ENCODE measurements at places on chromosomes 16 and 17. TPM values are rescaled to one million over a fixed set of nuclear protein-coding genes. Genes with fewer than 3 reads are reported as not detected.

DNA sequence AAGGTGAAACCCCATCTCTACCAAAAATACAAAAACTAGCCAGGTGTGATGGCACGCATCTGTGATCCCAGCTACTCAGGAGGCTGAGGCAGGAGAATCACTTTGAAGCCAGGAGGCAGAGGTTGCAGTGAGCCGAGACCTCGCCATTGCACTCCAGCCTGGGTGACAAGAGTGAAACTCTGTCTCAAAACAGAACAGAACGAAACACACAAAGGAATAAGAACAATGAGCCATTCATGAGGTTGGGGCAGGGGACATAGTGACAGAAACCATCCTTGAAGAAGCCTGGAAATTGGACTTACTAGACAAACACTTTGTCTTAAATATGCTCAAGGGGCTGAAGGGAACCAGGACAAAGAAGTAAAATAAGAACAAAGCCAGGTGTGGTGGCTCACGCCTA is 39.4 kb downstream of the WDR45B start:
- no peaks in the 10 kb centered on the region for H3K27me3 ChIP-seq
- no peak overlapping the region for H3K4me3 ChIP-seq
- H3K36me3 ChIP-seq: peaks cover 87% of the 10 kb centered on the region
- no peak for DNase-seq

The PIMREG gene
- total RNA-seq: 0.42 TPM

DNA sequence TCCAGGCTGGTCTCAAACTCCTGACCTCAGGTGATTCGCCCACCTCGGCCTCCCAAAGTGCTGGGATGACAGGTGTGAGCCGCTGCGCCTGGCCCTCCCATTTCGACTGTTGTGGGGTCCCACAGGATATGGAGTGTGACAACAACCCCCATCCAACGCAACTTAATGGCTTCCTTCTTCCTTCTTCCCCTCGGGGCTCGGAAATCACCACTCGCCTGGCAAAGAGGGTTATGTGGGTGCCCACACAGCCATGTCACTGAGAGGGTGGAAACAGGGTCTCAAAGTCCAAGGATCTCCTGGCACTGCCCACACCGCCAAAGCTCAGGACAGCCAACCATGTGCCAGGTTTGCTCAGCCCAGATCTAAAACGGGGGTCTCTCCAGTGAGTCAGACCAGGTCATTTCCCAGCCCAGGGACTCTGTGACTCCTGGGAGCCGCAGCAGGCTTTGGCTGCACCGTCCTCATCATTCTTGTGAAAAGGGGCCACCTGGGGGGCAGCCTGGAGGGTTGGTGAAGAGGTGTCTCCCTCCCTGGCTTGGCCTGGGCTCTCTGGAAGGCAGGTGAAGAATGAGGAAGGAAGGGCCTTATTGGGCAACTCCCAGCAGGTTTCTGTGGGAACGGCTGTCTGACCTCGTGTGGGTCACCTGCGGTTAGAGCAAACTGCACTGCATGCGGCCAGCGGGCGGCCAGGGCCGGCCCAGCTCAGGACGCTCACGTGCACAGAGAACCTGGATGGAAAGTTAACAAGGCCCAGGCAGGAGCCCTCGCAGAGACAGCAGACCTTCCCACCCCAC is 25.3 kb upstream of the LITAF start:
- H3K27ac ChIP-seq: peak overlapping the region; percentile 50
- H3K4me1 ChIP-seq: no peaks in the 10 kb centered on the region
- no peak for DNase-seq
- no peaks in the 10 kb centered on the region for H3K36me3 ChIP-seq
- no peaks in the 10 kb centered on the region for H3K27me3 ChIP-seq
- H3K4me3 ChIP-seq: no peak overlapping the region

DNA sequence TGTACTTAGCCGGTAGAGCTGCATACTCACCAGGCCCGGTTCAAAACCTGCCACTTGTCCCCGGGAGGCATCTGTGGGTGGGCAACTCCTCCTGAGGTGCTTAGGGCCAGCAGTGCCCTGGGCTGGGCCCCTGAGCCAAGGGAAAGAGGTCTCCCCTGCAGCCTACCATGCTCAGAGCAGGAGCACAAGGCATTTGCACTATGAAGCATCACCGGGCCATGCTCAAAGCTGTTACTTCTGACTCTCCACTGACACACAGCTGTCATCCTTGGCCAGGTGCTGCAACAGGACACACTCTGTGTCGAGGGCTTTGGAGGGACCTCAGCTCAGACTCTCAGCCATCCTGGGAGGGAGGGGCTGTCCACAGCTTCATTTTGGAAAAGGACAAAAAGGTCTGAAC is 37.2 kb downstream of the SLC38A8 start:
- no peak for DNase-seq
- no peaks in the 10 kb centered on the region for H3K27me3 ChIP-seq
- no peak overlapping the region for H3K27ac ChIP-seq
- H3K36me3 ChIP-seq: no peaks in the 10 kb centered on the region
- no peaks in the 10 kb centered on the region for H3K4me1 ChIP-seq
- no peak overlapping the region for H3K4me3 ChIP-seq

DNA sequence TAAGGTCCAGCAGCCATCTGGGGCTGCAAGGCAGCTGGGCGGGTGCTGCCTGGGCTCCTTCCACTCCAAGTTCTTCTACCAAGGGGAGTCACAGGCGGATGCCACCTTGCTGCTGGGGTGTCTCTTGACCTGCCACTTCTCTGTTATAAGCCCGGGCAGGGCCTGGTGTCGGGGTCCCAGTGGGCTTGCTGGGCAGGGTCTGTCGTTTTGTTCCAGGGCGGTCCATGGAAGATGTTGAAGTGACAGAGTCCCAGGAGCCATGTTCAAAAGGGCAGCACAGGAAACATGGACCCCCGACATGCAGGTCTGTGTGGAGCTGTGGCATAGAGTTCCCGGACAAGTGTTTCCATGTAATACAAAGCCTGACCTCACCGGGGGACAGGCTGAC is 91.1 kb downstream of the TNFRSF13B start:
- H3K4me1 ChIP-seq: no peaks in the 10 kb centered on the region
- DNase-seq: no peak
- H3K4me3 ChIP-seq: no peak overlapping the region

DNA sequence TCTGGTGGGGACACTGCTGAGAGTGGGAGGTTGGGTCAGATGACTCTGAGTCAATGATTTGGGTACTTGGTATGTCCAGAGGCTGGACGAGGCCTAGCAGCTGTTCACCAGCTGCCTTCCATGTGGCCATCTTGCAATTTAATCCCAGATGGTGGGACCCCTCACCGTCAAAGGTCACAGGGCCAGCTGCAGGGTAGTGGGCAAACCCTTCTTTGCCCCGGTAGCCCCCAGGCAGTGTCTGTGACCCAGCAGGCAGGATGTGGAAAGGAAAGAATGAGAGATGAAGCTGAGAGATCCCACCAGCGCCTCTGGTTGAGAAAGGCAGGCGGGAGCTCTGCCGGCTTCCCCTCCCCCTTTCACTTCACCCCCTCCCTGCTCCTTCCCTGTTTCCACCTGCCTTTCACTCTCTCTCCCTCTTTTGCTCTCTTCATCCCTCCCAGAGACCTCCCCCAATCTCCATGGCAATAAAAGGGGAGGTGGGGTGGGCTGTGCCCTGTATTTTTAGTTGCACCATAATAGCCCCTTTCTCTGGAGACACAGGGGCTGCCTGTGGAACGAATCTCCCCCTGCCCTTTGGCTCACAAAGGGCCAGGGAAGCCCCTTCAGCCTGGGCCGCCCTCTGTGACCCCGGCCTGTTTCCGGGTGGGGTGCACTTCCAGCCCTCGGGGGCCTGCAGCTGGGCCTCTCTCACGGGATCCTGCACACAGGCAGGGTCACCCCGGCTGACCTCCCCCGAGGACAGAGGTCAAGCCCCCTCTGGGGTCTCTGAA is 20.2 kb downstream of the CDK5RAP3 start:
- H3K4me1 ChIP-seq: no peaks in the 10 kb centered on the region
- H3K27me3 ChIP-seq: no peaks in the 10 kb centered on the region
- no peak overlapping the region for H3K27ac ChIP-seq
- no peaks in the 10 kb centered on the region for H3K36me3 ChIP-seq
- DNase-seq: no peak
- H3K4me3 ChIP-seq: no peak overlapping the region

DNA sequence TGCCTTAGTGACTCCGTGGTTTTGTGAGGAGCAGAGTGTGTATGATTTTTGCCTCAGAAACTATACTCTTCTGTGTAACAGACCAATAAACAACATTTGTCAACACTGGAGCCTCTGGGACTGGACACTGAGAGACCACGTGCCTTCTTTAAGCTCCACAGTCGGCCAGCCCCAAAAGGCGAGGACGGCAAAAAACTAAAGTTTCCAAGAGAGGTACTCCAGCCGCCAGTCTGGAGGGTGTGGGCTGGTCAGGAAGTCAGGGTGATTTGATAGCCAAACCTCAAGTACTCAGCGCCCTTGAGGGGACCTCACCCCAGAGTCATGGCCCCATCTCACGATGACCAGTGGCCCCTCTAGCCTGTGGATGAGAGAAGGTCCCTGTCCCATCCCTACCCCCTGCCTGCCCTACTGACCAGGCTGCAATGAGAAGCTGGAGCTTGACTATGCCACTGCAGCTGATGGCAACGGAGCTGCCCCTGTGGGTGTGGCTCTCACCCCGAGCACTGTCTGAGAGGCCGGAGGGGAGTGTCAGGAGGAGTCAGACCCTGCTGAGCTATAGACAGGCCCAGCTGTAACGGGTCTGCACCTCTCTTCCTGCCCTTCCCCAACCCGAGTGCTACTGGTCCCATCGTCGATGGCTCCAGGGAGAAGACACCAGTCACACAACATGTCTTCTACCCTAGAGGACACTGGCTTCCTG is 19.8 kb downstream of the MNT start:
- H3K4me3 ChIP-seq: no peak overlapping the region
- no peak for DNase-seq
- H3K27me3 ChIP-seq: no peaks in the 10 kb centered on the region
- H3K4me1 ChIP-seq: no peaks in the 10 kb centered on the region

The KRT39 gene
- total RNA-seq: not detected

The TBC1D3G gene
- not detected for total RNA-seq

DNA sequence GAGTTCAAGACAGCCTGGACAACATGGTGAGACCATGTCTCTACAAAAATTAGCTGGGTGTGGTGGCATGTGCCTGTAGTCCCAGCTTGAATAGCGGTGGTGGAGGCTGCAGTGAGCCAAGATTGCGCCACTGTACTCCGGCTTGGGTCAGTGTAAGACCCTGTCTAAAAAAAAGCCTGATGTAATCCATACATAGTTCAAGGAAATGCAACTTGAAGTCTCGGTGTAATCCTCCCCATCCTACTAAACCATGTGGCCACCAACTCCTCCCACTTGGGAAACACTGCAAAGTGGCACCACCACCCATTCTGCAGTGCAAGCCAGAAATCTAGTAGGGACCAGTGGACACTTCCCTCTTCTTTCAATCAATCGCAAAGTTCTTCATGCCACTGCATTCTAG is 5.4 kb upstream of the KPNB1 start:
- no peak for DNase-seq
- no peaks in the 10 kb centered on the region for H3K36me3 ChIP-seq
- H3K27me3 ChIP-seq: no peaks in the 10 kb centered on the region
- no peak overlapping the region for H3K4me3 ChIP-seq
- H3K27ac ChIP-seq: no peak overlapping the region
- no peaks in the 10 kb centered on the region for H3K4me1 ChIP-seq

- no peaks in the 10 kb centered on the region for H3K27me3 ChIP-seq
- H3K4me1 ChIP-seq: no peaks in the 10 kb centered on the region
- DNase-seq: no peak
- H3K36me3 ChIP-seq: no peaks in the 10 kb centered on the region
- no peak overlapping the region for H3K4me3 ChIP-seq
- H3K27ac ChIP-seq: no peak overlapping the region
Measured at GRCh38 chr16:19184823-19185509, 16.9 kb downstream of the SYT17 start.

The HOXB2 gene
- 29.3 TPM for total RNA-seq

DNA sequence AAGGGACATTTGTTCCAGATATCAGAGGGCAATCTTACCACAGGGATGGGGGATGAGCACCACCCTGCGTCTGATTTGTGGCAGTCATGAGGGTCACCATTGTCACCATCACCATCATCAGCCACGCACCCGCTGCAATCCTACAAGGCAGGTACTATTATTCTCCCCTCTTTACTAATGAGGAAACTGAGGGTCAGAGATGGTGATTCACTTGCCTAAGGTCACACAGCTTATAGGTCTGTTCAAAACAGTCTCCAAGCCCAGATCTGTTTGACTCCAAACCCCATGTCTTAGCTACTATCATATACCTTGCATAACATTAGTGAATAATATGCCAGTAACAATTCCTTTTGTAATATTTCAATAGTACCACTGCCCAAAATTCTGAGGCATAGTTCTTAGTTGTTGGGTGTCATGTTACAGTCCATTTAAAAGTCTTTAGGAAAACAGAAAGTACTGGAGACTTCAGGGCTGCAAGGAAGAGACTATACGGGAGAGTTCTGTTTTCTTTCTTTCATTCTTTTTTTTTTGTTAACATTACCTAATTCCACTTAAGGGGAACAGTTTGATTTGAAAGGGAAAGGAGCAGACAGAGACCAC is 166.4 kb downstream of the C16orf95 start:
- no peak overlapping the region for H3K4me3 ChIP-seq
- no peak for DNase-seq
- H3K27ac ChIP-seq: no peak overlapping the region
- no peaks in the 10 kb centered on the region for H3K27me3 ChIP-seq
- no peaks in the 10 kb centered on the region for H3K4me1 ChIP-seq

The ABCA9 gene
- 108 TPM for total RNA-seq

DNA sequence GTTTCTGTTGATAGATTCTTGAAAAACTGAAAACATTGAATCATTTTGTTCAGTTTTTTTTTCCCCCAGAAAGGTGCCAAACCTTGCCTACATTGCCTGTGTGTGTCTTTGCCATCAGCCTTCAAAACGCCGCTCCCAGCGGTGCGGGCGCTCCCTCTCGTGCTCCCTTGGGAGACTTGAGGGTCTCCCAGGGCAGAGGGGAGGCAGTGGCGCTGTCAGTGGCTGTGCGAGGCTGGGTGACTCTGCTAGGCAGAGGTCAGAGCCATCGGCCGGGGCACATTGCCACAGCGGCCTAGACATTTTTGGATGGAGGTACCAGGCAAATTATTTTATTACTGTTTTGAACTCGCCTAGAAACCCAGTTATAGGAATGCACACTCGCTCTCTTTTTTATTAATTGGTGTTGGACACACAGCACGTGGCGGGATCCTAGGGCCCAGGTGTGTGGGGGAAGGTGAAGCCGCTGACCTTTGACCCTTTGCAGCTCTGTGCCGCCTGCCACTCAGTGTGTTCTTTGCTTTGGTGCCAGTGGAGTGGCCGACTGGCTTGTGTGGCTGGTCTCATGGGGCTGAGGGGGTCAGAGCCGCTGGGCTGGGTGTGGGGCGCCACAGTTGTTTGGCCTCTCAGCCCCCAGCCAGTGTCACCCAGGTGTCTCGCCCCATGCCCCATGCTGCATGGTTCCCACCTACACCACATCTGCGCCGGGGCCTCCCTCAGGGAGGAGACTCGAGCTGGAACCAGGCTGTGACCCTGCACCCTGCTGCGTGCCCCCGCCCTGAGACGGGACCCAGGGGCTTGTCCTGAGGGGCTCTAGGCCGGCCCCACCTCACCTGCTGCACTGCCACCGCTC is 115.7 kb downstream of the BANP start:
- DNase-seq: no peak
- no peaks in the 10 kb centered on the region for H3K27me3 ChIP-seq
- H3K4me3 ChIP-seq: no peak overlapping the region
- H3K36me3 ChIP-seq: no peaks in the 10 kb centered on the region
- H3K27ac ChIP-seq: no peak overlapping the region
- peaks cover 5% of the 10 kb centered on the region for H3K4me1 ChIP-seq

- DNase-seq: no peak
- no peak overlapping the region for H3K27ac ChIP-seq
- no peaks in the 10 kb centered on the region for H3K27me3 ChIP-seq
- no peaks in the 10 kb centered on the region for H3K4me1 ChIP-seq
- H3K36me3 ChIP-seq: peaks cover 39% of the 10 kb centered on the region
- no peak overlapping the region for H3K4me3 ChIP-seq
Measured at GRCh38 chr16:58265480-58266052, 29.3 kb downstream of the PRSS54 start.
